Activated naive CD4-positive, alpha-beta T cell (primary cell): ENCODE measurements at places on chromosomes 5 and 9.

DNA sequence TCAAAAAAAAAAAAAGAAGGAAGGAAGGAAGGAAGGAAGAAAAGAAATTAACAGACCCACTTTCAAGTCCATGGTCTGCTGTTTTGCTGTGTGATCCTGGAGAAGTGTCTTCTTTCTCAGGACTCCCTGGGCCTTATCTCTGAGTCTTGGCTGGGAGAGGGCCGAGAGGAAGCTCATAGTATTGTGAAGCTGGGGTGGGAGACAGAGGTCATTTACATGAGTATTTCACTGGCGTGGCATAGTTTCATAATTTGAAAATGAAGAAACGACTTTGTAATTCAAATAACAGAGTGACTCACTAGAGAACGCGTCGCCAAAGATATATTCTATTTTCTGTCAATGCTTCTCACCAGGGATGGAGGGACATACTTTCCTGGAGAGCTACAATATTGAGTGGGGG lies 2.4 kb upstream of the C9orf50 start:
- DNase-seq: no peak

DNA sequence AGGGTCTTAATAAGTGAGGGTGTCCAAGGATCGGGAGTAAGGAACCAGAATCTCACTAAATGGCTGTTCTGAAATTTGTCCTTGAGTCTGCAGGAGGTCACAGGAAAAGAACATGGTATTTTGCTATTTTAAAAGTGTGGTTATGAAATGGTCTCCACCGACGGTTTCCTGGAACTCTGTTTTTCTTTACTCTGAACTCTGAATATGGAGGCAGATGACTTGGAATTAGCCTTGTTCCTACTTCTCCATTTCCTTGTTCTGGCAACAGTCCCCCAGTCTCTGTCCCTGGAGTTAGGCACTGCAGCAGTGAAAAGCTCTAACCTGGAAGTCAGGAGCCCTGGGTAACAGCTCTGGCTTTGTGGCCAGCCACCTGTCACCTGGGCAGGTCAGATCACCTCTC lies 46.6 kb upstream of the C5orf58 start:
- DNase-seq: no peak

DNA sequence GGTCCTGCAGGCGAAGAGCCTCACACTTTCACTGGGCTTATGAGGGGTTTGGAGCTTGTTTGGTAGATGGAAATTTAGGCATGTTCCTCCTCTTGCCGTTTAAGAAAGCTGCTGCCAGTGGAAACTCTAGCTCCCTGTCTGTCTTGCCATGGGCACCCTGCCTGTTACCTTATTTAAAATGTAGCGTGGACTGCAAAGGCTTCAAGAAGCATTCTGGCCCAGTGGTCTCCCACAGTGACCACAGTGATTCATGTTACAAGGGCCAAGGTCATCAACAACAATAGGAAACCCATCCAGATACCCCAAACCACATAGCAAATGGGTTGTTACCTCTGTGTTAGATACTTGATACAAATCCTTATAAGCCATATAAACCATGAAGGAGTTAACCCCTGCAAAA lies 96.6 kb downstream of the DPYSL3 start:
- DNase-seq: no peak

GRCh38 chr9:37719526-37719925 lies 34.1 kb upstream of the TRMT10B start:
- no peak for DNase-seq

DNA sequence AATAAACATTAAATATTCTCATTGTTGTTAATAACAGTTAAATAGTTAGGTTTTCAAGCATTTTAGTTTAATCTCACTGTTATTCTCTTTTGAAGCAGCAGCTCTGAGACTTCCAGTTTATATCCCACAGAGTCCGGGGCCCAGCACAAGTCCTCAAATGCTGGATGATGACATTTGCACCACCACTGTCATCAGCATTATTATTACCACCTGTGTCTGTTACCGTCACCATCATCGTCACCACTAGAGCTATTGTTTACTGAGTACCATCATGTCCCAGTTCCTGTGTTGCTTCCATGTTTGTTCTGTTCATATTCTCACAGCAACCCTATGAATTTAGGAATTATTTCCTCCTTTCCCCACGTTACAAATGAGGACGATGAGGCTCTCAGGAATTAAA lies 169.2 kb upstream of the NR3C1 start:
- DNase-seq: no peak

GRCh38 chr9:124489222-124489621 lies 18.0 kb downstream of the NR5A1 start:
- DNase-seq: no peak

DNA sequence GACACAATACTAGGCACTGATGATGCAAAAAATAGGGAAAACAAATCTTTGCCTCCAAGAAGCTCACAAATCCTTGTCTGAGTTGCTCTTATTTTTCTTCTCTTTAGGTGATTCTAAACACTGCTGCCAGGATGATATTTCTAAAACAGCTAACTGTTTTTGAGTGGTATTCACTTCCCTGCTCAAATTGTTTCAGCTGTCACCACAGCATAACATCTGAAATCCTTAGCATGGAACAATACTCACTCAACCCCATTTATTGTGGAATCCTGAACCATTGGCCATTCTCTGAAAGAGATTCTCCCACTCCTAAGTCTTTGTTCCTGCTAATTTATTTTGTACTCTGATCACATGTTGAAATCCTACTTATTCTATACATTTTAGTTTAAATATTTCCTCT lies 4.8 kb upstream of the SHOC1 start:
- DNase-seq: no peak

- DNase-seq: no peak
Observed at GRCh38 chr5:96875791-96876291, 459 bp upstream of the ERAP2 start.

DNA sequence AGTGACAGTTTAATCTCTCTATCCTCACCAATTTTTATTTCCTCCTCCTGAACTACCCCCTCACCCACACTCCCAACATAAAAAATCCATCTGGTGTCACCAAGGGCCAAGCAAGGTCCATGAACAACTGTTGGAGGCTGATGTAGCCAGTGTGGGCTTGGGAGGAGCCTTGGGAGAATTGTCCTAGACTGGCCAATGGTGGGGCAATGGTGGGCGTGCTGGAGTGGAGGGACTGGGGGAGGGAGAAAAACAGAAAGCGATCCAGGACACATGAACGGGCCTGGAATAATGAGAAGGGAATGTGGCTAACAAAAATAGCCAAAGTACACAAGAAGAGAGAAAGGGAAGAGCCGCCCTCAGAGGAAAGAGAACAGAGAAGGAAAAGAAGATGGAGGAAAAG lies 272.6 kb downstream of the ENC1 start:
- no peak for DNase-seq

GRCh38 chr5:107296572-107296971 lies 374.2 kb downstream of the EFNA5 start:
- DNase-seq: no peak

DNA sequence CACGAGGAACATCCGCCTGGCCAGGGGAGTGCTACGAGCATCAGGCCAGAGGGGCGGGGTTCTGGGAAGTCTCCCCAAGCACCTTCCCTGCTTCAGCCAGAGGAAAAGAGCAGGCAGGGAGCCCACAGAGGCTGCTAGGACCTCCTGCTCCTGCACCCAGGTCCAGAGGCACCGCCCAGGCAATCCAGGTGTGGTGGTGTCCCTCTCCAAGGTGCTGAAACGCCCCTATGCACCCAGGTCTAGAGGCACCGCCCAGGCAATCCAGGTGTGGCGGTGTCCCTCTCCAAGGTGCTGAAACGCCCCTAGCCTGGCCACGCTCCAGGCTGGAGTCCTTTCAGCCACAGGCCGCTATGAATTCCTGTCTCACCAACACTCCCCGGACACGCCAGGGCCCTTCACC lies 10.7 kb upstream of the UBAC1 start:
- no peak for DNase-seq

GRCh38 chr9:87465816-87466215 lies 31.9 kb upstream of the DAPK1 start:
- no peak for DNase-seq

- no peak for DNase-seq
Observed at GRCh38 chr5:2579126-2579525, 172.4 kb downstream of the IRX2 start.

DNA sequence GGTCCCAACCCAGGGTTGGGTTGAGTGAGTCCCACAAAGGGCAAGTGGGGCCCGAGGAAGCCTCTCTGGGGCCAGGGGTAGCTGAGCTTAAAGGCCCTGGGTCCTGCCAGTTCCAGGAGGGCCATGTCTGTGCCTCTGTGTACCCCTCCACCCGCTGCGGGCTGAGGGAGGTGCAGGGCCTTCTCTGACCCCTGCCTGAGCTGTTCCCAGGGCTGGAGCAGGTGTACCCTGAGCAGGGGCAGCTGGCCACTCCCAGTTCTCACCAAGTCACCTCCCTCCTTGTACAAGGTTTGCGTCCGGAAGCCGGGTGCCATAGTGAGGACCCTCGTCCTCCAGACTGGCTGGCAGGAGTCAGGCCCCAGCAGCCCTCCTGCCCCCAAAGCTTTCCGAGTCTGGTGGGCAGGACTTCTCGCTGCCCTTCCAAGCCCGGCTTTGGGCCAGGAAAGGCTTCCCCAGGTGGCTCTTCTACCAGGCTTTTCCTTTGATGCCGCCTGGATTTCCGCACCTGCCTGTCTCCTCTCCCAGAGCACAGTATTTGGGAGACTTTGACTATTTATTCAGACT lies 9.2 kb upstream of the ENDOG start:
- DNase-seq: no peak
